ENCODE measurements at places on chromosomes 5 and 9. TPM values are rescaled to one million over a fixed set of nuclear protein-coding genes. Genes with fewer than 3 reads are reported as not detected.

Gene CRHBP
- 0.14 TPM for total RNA-seq

Gene TTC39B
- 8.5 TPM for total RNA-seq

Gene SLC27A4
- 47.2 TPM for total RNA-seq

Gene FOXD4
- total RNA-seq, result 0.17 TPM

Gene SLC34A1
- 0.12 TPM for total RNA-seq

Gene PKD2L2
- not detected for total RNA-seq

Gene DDX31
- total RNA-seq, result 16.0 TPM

Gene HSD17B4
- 204 TPM for total RNA-seq

- H3K4me1 ChIP-seq, result peaks cover 19% of the 10 kb centered on the region
- H3K27me3 ChIP-seq, result no peaks in the 10 kb centered on the region
- H3K4me3 ChIP-seq, result no peak overlapping the region
- H3K36me3 ChIP-seq, result peaks cover 20% of the 10 kb centered on the region
- H3K27ac ChIP-seq, result no peak overlapping the region
- DNase-seq, result no peak
Observed at GRCh38 chr5:137995077-137995748, 37.7 kb downstream of the FAM13B start.

- H3K4me3 ChIP-seq, result no peak overlapping the region
- no peaks in the 10 kb centered on the region for H3K36me3 ChIP-seq
- H3K27me3 ChIP-seq, result no peaks in the 10 kb centered on the region
Observed at GRCh38 chr5:142946547-142947426, 176.6 kb downstream of the ARHGAP26 start.

GRCh38 chr9:8261737-8262136 is 462.2 kb upstream of the DMAC1 start:
- H3K4me1 ChIP-seq, result peaks cover 19% of the 10 kb centered on the region
- no peaks in the 10 kb centered on the region for H3K27me3 ChIP-seq
- DNase-seq, result no peak
- H3K4me3 ChIP-seq, result no peak overlapping the region

GRCh38 chr5:56480078-56480704 is 247.1 kb upstream of the ANKRD55 start:
- no peaks in the 10 kb centered on the region for H3K36me3 ChIP-seq
- H3K4me1 ChIP-seq, result peaks cover 40% of the 10 kb centered on the region
- no peaks in the 10 kb centered on the region for H3K27me3 ChIP-seq
- peak overlapping the region; percentile 72 for H3K4me3 ChIP-seq
- DNase-seq, result no peak
- peak overlapping the region; percentile 45 for H3K27ac ChIP-seq

- H3K27ac ChIP-seq, result no peak overlapping the region
- no peak for DNase-seq
- H3K27me3 ChIP-seq, result no peaks in the 10 kb centered on the region
- H3K4me3 ChIP-seq, result no peak overlapping the region
- H3K36me3 ChIP-seq, result peaks cover 18% of the 10 kb centered on the region
- H3K4me1 ChIP-seq, result peaks cover 12% of the 10 kb centered on the region
Observed at GRCh38 chr5:59007460-59008063, 424.7 kb downstream of the RAB3C start.

DNA sequence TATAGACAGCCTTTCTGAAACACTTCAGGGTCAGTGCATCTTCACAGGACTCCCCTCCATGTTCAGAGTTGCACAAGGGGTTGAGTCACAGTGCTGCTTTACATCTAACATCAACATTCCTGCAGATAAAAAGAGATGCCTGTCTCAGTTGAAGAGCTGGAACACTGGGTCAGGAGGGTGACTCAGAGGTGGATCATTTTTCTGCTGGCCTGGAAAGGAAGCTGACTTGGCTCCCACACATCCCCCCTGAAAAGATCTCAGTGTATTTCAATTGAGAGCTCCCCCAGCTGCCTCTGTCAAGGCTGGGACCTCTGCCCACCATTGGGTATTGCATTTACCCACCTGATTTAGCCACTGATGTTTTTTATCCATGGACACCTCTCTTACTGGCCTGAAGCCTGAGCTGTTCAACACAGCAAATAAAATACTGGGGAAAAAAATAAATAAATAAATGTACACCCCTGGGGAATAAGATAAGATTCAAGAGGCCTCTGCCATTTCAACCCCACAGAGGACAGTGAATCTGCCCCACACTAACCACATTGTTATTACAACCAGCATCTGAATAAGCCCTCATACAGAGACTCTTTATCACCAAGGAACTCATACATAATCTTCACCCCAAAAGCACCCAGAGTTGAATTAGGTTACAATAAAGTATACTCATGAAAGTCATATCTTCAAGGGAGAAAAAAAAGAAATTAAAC is 716.4 kb downstream of the SEMA5A start:
- no peak for DNase-seq
- peaks cover 6% of the 10 kb centered on the region for H3K4me1 ChIP-seq
- no peak overlapping the region for H3K27ac ChIP-seq
- H3K4me3 ChIP-seq, result no peak overlapping the region
- peaks cover 3% of the 10 kb centered on the region for H3K27me3 ChIP-seq
- H3K36me3 ChIP-seq, result no peaks in the 10 kb centered on the region

GRCh38 chr5:135600971-135601381 is 22.2 kb upstream of the CXCL14 start:
- H3K36me3 ChIP-seq, result no peaks in the 10 kb centered on the region
- no peak for DNase-seq
- H3K27me3 ChIP-seq, result peaks cover 72% of the 10 kb centered on the region
- H3K4me1 ChIP-seq, result peaks cover 26% of the 10 kb centered on the region
- no peak overlapping the region for H3K4me3 ChIP-seq

GRCh38 chr9:72880821-72881220 is 72.0 kb downstream of the ALDH1A1 start:
- no peaks in the 10 kb centered on the region for H3K4me1 ChIP-seq
- H3K4me3 ChIP-seq, result no peak overlapping the region
- H3K36me3 ChIP-seq, result peaks cover 3% of the 10 kb centered on the region
- peaks cover 3% of the 10 kb centered on the region for H3K27me3 ChIP-seq
- no peak for DNase-seq

- no peak overlapping the region for H3K4me3 ChIP-seq
- H3K27ac ChIP-seq, result no peak overlapping the region
- no peak for DNase-seq
- H3K4me1 ChIP-seq, result no peaks in the 10 kb centered on the region
- H3K36me3 ChIP-seq, result peaks cover 17% of the 10 kb centered on the region
Observed at GRCh38 chr9:6488395-6488794, 75.4 kb downstream of the UHRF2 start.

All from type B pancreatic cell (in vitro differentiated cells).